CD4-positive, alpha-beta T cell treated with Interleukin-21 for 1 hour (primary cell): ENCODE measurements at places on chromosomes 7 and 10.

DNA sequence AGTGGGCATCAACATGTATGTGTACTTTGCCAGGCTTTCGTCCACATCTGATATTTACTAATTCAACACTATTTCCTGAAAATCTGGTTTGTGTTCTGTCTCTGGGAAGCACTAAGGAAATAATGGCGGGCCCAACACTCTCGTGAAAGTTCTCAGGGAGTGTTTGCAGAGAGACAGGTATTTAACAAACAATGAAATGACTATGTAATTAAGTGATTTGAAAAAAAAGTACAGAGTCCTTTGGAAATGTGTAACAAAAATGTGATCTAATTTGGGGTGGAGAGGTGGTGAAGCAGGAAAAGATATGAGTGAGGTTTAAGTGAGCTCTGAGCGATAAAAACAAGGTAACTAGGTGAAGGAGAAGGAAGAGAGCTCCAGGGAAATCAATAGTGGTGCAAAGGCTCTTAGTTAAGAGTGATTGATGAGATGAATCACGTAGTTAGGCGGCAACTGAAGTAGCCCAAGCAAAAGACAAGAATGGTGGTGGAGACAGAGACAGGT lies 95.3 kb upstream of the DNAJB12 start:
- no peak for DNase-seq

GRCh38 chr7:147432079-147432478 lies 1158.5 kb upstream of the C7orf33 start:
- DNase-seq, result no peak

GRCh38 chr7:133437544-133437943 lies 184.7 kb downstream of the EXOC4 start:
- no peak for DNase-seq

- DNase-seq, result no peak
Observed at GRCh38 chr10:33127622-33128021, 169.6 kb upstream of the ITGB1 start.

GRCh38 chr10:125147971-125148439 lies 12.4 kb downstream of the CTBP2 start:
- no peak for DNase-seq

DNA sequence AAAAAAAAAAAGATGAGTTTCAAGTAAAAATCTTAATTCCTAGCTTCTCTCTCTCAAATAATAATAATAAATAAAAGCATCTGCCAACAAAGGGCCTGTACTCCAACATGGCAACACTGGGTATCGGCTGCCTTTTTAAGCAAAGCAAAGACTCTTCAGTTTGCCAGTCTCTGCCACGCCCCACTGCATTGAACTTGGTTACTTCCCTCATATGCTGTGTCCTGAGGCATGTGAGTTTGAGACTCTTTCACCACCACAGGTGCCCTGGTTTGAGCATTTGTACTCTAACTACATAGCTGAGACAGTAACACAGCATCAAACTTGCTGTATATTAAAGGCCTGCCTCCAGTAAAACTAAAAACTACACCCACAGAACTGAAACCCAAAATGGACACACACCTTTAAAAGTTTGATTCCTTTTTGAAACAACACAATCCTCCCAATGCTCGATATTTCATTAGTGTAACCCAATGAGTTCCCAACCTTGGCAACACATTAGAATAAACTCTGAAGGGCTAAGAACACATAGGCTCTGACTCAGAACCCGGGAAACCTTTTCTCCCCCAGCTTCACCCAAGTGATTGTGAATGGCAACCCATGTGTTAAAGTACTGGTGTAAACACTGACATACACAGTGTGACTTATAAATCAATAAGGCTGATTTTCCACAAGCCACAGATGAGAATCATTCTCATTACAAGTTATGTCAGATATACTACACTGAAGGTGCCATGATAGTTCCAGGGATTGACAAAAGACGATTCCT lies 12.0 kb downstream of the JAZF1 start:
- DNase-seq, result no peak

GRCh38 chr10:78223088-78223487 lies 189.4 kb downstream of the RPS24 start:
- DNase-seq, result no peak

DNA sequence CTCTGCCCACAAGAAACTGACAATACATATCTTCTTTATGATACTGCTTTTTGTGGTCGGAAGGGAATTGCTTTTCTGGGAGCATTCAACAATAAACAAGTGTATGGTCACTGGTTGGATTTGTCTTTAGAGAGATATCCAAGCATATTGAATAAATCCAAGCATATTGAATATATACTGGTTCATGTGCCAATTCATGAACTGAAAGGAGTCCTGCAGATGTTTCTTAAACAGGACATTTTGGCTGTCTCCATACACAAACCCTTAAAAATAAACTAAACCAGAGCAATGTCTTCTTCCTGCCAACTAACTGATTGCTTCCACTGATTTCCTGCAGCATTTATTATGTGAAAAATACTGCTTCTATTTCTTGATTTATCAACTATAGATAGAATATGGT lies 173.9 kb downstream of the FOXP2 start:
- DNase-seq, result no peak
